AG04449 (cell line): ENCODE measurements at places on chromosomes 1 and 21.

GRCh38 chr1:42170779-42171621 is 6.5 kb upstream of the GUCA2A start:
- DNase-seq = no peak

GRCh38 chr1:20390589-20391331 is 95.2 kb downstream of the CAMK2N1 start:
- no peak for DNase-seq

DNA sequence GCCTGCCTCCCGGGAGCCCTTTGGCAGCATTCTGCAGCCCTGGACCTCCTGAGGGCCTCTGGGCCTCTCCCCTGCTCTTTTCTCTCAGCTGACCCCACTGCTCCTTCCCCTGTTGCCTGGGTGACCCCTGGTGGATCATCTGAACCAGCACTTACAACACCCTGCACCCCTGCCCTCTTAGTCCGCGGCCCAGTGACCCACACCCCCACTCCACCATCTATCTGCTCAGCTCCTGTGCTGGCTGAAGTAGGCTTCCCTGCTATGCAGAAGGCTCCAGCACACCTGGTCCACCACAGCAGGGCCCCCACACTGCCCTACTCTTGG is 74.0 kb downstream of the DMRTA2 start:
- DNase-seq = no peak

DNA sequence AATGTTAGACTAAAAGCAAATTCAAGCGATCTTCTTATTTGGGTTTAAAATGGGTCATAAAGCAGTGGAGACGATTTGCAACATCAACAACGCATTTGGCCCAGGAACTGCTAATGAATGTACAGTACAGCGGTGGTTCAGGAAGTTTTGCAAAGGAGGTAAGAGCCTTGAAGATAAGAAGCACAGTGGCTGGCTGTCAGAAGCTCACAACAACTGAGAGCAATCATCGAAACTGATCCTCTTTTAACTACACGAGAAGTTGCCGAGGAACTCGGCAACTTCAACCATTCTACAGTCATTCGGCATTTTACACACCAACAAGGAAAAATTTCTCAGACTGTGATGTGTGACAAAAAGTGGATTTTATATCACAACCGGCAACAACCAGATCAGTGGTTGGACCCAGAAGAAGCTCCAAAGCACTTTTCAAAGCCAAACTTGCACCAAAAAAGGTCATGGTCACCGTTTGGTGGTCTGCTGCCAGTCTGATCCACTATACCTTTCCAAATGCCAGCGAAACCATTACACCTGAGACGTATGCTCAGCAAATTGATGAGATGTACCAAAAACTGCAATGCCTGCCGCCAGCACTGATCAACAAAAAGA is 47.9 kb downstream of the ASH1L start:
- no peak for DNase-seq

DNA sequence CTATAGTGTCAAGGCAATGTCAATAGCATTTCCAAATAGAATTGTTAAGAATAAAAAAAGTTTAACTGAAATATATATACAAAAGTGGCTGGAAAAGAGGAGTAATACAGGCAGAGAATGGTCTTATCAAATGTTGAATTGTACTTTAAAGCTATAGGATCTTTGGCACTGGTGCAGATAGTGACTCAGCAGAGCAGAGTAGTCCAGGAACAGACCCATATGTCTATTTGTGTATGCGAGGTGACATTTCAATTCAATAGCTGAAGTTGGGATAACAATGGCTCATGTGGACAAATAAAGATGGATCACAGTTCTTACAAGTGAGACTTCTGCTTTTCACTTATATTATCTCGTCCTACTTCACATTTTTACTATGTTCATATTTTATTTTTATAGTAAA is 543.0 kb upstream of the B3GALT2 start:
- no peak for DNase-seq

- peak; percentile 57 for DNase-seq
Observed at GRCh38 chr1:180586671-180587155, 27.9 kb downstream of the OVAAL start.

- DNase-seq = no peak
Observed at GRCh38 chr1:118978914-118979701, 9.0 kb downstream of the TBX15 start.

GRCh38 chr1:155717041-155717440 is 28.1 kb downstream of the DAP3 start:
- DNase-seq = no peak

DNA sequence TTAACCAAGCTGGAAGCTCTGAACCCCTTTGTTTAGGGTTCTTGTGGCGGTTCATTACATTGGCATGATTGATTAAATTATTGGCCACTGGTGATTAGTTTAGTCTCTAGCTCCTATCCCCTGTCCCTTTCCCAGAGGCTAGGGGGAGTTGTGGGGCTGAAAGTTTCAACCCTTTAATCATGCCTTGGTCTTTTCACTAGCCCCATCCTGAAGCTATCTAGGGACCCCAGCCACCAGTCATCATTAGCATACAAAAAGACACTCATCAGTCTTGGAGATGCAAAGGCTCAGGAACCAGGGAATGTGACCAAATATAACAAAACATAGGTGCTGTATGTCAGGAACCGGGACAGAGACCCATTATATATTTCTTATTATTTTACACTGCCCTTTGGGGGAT is 34.7 kb upstream of the SNX27 start:
- DNase-seq = no peak

- DNase-seq = no peak
Observed at GRCh38 chr1:3359756-3360440, 94.6 kb upstream of the ARHGEF16 start.

DNA sequence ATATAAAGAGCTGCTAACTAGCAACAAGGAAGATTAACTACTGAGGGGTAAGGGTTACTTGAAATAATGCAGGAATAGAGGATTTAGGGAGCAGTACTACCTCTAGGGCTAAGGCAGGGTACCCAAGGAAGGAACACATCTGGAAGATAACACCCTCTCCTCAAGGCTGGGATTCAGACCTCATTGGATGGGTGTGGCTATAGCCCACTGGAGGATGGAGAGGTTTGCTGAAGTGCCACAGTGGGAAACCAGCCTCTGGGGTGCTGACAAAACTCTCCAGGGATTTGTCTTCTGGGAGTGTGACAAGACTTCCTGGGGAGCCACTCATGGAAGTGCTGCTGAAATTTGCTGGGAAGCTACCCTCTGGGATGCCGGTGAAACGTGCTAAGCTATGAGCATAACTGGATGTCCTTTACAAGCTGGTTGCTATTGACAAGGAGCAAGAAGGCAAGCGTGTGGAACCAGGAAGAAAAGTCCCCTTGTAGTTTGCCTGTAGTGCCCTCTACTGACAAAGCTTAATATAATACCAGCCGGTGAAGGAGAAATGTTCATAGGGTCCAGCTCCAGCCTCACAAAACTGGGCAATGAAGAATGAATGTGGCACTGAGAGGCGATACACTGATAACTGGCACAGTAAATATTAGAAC is 122.8 kb upstream of the USP24 start:
- DNase-seq = peak; percentile 23

DNA sequence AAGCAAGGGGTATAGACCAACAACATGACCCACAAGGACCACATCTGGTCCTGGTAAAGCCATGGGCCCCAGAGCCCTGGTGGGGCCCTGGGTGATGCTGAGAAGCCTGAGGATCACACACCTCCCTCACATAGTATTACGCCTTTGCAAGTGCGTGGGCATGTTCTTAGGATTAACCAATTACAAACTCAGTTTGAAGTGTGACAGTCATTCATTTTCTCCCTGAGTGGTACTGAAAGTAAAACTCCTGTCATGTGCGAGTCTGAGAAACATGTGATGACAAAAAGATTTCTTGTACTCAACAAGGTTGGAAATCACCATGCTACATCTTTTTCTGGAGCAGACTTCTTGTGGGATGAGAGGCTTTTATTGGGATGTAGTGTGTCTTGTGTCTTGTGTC is 315.3 kb upstream of the DUSP10 start:
- no peak for DNase-seq

DNA sequence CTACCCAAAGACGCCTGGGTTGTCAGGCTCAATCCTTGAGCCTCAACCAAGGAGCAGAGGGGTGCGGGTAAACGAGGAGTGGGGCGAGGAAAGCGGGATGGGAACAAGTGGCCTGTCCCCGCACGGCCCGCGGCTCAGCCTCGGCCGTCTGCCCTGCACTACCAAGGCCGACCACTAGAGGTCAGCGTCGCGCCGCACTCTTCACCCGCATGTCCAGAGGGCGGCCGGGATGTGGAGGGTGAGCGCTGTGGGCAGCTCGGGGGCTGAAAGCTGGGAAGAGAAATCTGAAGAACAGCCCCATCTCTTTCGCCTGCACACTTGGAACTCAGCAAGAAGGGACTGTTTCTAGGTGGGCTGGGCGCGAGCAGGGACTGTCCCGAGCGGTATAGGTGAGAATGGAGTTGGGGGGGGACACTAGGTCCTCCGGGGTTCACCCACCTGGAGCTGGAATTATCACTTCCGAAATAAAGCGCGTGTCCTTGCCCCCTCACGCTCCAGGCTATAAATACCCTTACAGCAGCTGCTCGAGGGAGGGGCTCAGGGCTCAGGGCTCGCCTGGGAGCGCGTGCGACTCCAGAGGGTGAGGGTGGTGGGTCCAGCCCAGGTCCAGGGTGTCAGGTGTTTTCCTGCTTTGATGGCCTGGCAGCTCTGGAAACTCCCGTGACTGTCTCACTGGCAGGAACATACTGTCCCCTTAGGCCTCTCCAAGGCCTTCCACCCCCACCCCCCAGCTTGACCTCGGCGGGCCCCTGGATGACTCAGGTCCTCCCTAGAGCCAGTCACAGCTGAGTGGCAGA is 9.8 kb downstream of the SLC30A2 start:
- no peak for DNase-seq

DNA sequence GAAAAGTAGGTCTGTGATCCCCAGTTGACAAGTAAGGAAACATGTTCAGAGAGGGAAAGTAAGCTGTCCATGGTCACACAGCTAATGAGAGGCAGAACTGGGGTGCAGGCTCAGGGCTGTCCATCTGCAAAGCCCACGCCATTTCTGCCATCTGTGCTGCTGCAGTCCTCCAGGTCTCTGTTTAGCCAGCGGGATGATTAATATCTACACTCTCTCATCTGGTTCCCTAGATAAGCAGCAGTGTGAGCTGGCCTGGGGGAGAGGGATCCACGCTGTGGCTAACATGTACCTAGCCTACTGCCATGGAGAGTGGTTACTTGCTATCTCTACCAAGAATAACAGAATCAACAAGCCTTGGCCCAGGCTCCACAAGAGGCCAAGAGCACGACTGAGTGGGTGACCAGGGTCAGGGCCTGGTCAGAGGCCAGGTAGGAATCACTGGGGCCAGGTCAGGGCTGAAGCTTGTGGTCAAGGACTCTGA is 75.2 kb downstream of the TRABD2B start:
- DNase-seq = no peak

DNA sequence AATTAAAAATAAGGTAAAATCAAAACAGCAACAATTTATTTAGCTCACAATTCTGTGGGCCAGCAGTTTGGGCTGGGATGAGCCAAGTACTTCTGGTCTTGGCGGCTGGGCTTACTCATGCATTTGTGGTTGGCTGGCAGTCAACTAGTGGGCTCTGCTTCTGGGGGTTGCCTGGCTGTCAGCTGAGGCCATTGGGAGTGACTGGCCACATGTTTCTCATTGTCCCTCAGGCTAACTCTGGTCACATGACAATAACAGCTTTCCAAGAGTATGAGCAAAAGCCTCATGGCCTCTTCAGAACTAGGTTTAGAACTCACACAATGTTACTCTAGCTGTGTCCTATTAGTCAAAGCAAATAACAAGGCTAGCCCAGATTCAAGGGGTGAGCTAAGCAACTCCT is 15.6 kb upstream of the CHIA start:
- DNase-seq = no peak
